ENCODE measurements at places on chromosomes 13 and 19.

GRCh38 chr19:3383121-3383722 lies 16.8 kb downstream of the NFIC start:
- peak; percentile 87 for DNase-seq

DNA sequence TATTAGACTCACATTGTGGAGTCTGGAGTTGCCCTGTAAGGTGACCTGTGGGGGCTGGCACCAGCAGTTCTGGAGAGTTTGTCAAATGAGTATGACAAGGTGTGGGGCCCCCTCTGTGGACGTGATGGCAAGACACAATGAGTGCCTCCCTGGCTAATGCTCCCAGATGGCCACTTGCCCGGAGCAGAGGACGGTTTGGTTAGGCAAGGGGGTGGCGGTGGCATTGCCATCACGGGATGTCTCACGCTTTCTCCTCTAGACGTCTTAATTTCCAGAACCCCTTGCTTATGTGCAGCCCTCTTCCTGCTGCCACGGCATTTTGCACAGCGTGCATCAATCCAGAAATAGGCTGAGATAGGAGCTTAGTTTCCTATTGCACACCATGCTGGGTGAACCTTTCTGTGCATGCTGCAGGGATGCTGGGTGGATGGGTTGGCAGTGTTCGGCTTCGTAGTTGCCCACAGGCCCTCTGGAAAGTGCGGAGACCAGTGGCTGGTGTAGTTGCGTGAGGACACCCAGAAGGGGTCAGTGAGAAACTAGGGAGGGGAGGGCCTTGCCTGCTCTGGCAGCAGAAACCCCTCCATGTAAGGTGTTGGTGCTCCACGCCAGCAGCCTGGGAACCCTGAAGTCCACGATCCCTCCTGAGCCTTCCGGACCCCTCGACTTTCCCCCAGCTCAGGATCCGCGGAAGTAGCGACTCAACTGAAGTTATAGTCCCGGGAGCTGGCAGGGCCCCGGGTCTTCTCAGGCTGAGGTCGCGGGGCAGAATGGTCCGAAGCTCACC lies 18.1 kb upstream of the LRP3 start:
- DNase-seq: no peak

DNA sequence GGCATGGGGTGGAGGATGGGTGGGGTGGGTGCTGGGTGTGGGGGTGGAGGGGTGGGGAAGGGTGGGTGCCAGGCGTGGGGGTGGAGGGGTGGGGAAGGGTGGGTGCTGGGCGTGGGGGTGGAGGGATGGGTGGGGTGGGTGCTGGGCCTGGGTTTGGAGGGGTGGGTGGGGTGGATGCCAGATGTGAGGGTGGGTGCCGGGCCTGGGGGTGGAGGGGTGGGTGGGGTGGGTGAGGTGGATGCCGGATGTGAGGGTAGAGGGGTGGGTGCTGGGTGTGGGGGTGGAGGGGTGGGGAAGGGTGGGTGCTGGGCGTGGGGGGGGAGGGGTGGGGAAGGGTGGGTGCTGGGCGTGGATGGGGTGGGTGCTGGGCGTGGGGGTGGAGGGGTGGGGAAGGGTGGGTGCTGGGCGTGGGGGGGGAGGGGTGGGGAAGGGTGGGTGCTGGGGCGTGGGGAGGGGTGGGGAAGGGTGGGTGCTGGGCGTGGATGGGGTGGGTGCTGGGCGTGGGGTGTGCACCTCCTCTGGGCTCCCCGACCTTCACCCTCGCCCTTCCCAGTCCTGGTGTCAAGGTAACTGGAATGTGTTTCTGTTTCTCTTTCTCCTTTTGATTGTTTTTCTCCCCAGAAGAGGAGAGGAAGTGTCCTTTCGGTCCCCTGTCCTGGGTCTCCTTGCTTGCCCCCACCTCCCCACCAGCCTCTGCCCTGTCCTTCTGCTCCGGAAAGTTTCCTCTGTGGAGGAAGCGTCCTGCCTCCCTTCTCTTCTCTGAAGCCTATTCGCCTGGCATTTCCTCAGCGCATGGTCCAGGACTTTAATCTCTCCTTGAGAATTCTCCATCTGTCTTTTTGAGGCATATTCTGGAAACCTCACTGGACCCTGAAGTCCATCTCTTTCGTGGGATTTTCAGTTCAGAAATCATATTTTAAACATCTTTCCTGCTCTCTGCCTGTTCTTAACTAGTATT lies 22.9 kb upstream of the CFAP97D2 start:
- no peak for DNase-seq

DNA sequence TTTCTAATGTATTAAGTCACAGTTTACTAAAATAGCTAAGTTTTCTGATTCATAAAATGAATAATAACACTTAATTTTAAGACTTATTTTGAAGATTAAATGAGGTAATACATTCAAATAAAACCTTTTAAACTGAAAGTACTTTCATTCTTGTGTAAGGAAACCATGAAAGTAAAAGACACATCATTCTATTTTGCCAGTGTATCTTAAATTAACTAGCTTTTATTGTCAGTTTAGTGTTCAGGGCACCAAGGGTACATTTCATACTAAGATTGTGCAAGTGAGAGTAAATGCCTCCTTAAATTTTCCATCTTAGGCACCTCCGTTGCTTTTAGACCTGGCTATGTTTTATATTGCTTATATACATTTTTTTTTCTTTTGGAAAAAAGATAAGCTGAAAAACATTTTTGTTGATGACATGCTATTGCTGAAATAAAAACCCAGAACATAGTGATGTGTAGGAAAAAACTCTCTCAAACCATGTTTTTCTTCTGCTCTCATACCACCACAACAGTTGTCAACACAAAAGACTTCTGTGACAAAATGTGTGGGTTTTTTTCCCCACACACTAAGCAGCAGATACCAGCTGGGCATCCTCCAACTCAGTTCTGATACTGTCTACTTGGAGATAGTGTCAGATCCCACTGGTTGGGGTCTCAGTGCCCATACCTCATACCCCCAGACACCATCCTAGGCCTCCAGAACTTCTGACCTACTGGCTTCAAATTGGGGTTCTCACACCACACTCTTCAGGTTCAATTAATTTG lies 30.7 kb upstream of the LPAR6 start:
- no peak for DNase-seq

DNA sequence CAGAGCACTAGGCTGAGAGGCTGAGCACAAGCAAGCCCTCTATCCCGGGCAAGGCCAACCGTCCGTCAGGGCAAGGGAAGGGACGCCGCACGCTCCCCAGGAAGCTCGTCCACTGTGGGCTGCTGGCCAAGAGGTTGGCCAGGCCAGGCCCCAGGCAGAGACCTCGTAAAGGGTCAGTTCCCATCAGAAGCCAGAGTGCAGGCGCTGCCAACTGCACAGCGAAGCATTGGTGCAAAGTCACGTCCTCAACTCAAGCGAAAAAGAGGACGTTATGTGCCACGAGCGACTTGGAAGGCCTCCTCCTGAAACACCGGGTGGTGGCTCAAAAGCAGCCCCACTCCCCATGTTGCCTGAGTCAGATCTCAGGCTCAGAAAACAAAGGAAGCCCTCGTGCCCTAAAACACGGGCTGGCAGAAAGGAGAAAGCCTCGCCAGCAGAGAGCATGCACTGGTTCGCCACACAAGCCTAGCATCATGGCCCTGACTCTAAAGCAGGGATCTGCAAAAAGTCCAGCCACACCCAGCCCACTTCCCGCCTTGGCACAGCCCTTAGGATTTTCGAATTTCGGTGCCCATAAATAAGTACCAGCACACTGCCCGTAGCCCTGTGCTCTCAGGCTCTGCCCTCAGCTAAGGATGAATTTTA lies 4.7 kb downstream of the AKAP8 start:
- no peak for DNase-seq

DNA sequence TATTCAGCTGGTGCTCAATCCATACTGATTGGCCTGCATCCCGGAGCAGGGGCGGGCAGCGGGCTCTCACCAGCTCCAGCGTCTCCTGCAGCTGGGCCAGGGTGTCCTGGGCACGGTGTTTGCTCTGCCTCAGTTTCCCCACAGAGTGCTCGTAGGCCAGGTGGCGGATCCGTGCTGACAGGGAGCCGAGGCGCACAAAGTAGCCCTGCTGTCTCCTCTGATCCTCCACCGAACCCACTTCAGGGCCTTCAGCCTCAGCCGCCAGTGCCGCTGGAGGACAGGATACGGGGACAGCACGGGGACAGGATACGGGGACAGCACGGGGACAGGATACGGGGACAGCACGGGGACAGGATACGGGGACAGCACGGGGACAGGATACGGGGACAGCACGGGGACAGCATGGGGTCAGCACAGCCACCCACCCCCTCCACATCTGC lies 7.3 kb upstream of the PLIN4 start:
- no peak for DNase-seq

- no peak for DNase-seq
Observed at GRCh38 chr13:98690348-98691022, 62.0 kb downstream of the SLC15A1 start.

DNA sequence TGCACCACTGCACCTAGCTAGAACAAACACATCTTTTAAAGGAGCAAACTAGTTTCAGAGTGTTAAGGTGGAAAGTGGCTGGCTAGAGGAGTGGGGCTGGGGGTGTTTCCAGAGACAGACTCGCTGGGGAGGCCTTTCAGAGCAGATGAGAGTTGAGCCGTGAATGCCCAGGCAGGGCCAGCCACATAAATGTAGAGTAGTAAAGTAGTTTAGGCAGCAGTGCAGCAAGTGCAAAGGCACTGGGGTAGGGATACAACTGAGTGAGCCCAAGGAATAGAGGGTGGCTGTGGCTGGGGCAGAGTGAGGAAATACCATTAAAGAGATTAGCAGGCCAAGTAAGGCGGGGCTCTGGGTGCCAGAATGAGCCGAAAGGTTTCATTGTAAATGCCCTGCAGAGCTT lies 72.0 kb downstream of the ALOX5AP start:
- DNase-seq: no peak

DNA sequence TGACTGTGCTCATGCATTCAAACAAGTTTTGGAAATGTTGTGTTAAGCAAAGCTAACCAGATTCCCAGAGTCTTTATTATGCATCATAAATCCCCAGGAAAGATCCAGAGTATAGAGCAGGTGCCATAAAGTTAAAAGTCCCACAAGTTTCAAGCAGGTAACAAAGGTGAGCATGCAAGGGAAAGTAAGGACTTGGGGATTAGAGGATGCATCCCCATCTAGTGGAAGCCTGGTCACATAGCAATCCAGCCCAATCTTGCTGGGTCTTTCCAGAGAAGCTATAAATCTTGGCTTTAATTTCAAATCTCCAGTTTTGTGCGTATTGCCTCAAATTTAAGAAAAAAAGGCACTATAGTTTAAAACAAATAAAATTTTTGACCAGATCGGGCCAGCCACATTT lies 72.7 kb downstream of the ZNF254 start:
- no peak for DNase-seq

DNA sequence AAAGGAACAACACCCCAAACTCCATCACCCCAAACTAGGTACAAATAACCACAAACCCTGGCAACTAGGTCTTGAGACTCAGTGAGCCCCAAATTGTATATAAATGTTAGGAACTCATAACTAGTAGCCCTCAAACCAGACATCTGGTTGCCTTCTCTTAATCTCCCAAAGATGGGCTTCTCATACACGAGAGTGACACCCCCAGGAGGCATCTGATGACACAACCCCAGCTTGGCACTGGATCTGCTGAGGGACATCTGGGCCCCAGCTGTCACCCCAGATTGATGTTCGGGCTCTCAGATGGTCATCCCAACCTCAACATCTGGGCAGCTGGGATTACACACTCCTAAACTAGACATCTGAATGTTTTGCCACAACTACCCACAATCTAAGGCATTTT lies 14.8 kb downstream of the RABAC1 start:
- DNase-seq: no peak

DNA sequence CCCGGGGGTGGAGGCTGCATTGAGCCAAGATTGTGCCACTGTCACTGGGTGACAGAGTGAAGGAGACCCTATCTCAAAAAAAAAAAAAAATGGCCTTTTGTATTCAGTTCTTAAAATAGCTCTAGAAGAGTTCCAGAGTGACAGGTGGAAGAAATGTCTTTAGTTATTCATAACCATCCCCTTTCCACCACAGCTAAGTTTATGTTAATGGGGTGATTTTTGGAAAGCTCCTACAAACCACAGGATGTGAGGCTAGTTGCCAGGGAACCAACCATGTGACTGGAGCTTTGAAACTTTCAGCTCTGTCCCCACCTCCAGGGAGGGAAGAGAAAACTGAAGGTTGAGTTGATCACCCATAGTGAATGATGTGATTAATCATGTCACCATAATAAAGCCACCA lies 6.9 kb downstream of the ZNF490 start:
- DNase-seq: no peak

GRCh38 chr19:14450168-14450874 lies 17.2 kb downstream of the PKN1 start:
- DNase-seq: no peak

DNA sequence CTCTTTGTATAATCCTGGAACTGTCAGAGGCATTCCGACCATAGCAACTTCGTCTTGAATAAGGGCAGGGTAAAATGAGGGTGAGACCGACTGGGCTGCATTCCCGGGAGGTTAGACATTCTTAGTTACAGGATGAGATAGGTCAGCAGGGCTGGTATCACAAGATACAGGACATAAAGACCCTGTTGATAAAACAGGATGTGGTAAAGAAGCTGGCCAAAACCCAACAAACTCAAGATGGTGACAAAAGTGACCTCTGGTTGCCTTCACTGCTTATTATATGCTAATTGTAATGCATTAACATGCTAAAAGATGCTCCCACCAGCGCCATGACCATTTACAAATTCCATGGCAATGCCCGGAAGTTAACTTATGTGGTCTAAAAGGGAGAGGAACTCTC lies 27.7 kb upstream of the MBNL2 start:
- no peak for DNase-seq

DNA sequence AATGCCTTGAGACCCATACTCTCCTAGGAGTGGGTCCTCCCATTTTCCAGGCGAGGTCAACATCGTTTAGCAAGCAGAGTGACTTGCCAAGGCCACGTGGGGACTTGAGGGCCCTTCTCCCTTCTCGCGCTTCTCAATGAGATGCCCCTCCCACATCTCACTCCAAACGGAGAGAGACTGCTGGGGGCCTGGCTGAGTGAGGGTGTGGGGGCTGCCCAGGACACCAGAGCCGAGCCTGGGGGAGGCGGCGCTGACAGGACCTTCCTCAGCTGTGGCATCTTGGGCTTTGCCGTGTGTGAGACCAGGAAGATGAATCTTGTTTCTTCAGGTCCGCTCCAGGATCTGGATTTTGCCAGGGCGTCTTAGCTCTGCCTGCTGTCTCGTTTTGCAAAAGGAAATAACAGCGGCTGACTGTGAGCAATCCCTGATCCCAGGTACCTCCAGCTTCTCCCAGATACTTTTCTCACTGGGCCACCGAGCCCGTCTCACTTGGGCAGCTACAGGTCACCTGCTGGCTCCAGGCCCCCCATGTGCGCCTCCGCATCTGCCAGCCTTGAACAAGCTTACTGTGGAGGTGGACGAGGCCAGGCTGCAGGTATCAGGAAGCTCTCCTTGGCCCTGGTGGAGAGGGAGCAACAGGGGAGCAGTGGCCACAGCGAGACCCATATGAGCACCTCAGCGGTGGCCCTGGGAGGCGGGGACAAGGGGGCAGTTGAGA lies 6.0 kb downstream of the COX6B2 start:
- no peak for DNase-seq

DNA sequence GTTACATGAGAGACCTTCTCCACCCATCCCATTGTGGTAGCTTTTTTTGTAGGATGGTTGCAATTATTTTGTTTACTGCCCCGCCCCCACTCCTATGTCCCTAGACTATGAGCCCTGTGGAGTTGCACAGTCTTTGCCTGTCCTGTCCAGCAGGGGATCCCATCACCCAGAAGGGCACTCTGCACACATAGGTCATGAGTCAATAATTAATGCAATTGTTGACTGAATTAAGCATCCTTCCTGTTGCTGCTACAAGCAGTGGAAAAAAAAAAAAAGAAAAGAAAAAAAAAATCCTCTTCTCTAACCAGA lies 14.2 kb downstream of the C19orf81 start:
- no peak for DNase-seq

- DNase-seq: no peak
Observed at GRCh38 chr19:8209462-8210378, 550 bp downstream of the CERS4 start.

GRCh38 chr13:30394751-30395191 lies 27.5 kb upstream of the UBE2L5 start:
- no peak for DNase-seq
